ENCODE measurements at places on chromosomes 12 and 14.
A peak's percentile ranks its signal among the peaks of the same experiment; 100 is the strongest.

DNA sequence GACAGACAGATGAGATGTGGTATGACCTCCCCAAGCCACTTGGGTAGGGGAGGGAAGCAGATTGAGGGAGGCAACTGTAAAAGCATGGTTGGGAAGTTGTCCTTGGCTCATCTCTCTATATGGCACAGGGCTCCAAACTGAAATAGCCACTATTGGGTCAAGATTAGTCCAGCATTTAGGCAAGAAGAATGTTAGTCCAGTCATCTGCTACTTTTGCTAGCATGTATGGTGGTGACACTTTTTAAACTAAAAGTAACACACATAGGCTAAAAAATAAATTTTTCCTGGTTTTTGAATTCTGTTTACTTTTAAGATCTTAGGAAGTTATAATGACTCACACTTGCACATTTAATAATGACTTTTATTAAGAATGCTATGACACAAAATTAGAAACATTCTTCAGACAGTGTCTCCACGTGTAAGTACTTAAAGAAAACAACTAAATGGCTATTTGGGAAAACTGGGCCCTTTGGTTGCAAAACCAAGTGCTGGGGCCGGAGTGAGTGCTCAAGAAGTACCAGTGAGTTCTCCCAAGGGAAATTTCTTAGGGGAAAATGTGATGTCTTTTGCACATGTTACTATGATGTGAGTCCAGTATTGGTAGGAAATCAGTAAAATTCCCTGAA is 179.1 kb upstream of the HIF1A start:
- DNase-seq = no peak

DNA sequence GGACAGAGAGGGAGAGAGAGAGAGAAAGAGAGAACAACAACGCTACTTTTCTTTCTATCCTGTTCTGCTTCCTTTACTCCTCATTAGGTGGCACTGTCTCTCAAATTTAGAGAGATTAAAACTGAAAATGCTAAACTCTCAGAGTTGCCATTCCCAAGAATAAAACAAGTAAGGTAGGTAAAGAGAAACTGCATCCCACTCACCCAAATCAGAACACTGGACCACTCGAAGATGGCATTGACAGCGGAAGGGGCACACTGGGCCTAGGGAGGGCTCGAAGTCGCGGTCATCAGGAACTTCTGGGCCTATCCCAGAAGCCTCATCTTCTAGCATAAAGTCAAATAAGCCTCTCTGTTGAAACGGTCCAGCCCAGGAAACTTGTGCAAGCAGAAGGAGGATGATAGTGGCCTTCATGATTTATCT is 4.5 kb downstream of the DCN start:
- no peak for DNase-seq

DNA sequence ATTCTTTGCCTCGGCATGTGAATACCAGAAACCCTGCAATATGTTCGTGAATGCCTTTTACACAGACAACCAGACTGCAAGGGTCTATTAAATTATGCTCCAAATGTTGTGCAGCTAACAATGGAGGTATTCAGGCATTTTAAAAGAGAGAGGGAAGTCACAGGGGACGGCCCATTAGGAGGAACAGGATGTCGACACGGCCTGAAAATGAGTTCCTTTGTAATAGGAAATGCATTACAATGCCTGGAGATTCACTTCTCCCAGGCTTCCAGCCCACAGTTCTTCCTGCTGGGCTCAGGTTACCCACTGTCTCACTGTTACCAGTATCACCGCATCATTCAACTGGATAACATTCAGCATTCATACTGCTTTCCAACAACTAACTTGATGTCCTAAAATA is 2.5 kb downstream of the DUSP6 start:
- DNase-seq = peak; percentile 90

DNA sequence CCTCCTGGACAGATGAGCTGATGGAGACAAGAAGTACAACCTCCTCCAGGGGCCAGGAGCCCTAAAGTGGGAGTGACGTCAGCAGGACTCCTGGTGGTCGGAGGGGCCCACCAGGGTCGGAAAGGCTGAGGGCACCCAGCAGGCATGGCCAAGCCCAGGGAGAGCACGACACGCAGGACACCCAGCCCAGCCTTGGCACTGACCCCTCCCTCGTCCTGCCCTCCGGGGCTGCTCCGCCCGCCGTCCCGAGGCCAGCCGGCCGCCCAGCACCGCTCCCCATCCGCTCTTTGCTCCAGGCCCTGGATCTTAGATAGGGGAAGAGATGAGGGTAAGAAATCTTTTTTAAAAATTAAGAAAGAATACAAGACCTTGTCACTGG is 14.4 kb upstream of the RPLP0 start:
- no peak for DNase-seq

DNA sequence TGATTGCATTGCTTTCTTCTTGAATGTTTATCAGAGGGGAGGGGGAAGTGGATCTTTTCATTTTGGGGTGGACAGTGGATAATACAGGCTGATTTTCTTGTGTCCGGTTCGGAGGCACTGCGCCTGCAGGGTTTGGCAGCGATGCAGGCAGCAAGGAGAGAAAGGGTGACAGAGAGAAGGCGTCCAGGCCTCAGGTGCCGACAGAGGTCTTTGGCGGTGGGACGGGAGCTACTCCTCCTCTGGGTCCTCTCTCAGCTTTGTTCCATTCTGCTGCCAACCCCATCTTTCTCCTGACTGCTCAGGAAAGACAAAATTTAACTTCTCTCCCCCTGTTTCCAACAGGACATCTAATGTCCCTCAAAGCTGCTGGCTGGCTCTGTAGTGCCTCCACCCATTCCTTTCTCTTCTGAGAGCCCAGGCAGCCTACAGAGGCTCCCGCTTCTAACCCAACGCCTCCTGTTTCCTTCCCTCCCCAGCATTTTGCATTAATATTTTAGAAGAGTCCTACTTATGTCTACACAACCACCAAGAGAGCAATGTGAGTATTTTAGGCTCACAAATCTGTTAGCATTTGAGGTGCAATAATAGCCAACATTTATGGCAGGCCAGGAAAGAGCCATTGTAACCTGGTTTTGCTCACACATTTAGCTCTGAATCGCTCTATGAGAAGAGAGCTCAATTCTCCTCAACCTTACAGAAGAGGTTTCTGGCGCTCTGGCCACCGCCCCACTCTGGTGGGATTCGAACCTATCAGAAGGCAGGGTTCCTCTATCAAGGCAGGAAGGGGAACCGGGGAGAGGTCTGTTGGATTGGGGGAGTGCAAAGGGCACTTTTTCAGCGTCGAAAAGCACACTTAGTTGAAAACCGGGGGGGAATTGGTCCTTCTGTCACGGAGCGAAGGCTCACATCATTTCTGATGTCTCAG is 7.1 kb upstream of the TBX5 start:
- DNase-seq = no peak

GRCh38 chr12:64054079-64054520 is 168.0 kb downstream of the KICS2 start:
- no peak for DNase-seq

GRCh38 chr14:50085570-50086320 is 30.6 kb downstream of the VCPKMT start:
- DNase-seq = peak; percentile 52

DNA sequence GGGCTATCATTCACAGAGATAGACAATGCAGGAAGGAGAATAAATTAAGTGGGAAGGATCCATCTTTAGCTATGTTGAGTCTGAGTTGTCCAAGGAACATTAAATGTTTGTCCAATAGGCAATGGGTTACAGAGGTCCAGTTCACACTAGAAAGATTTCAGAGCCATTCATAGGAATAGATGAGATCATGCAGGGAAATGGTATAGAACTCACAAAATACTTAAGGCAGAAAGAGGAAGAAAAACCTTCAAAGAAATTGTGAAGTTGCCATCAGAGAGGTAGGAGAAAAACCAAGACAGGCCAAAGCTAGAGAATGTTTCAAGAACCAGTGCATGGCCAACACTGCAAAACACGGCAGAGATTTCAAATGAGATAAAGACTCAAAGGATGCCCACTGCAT is 94.1 kb downstream of the PHLDA1 start:
- DNase-seq = peak; percentile 51

GRCh38 chr12:18970603-18971002 is 158.9 kb upstream of the PLEKHA5 start:
- no peak for DNase-seq

DNA sequence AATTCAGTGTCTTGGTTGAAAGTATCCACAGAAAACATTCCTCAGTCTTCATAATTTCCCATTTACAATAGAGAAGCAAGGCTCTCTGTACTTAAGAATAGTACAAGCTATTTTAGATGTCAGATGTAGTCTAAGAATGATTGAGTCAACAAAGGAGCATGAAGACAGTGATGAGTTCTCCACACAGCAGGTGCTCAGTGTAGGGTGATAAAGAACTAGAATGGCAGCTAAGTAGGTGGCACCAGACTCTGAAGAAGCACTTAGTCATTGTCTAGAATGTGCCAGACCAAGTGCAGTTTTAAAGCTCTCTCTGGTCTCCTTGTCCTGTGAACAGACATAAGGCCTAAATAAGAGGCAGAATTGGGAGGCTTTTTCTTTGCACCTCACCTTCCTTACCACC is 504.6 kb downstream of the NRXN3 start:
- DNase-seq = no peak

DNA sequence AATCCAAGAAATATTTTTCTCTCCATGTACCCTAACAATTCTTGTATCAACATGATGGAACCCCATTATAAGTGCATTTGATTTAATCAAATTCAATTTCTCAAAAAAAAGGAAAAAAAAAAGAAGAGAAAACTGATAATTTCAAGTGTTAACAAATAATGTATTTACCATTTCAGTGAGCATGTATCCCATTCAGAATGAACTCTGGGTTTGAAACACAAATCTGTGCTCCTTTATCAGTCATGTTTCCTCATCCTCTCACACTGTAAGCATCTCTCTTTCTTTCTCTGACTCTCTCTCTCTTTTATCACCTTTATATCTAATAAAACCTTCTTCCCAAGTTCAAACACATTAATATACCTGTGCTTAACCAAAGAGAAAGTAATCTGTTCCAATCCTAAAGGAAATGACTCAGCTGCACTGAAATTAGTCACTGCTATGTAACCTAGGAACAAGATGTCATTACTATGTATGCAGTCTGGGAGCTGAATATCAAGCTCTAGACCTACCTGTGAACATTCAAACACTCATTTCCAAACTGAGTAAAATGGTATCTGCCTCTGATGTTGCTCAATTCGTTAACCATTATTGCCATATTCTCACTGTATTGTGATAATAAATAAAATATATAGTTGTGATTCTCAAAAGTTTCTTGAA is 135.0 kb upstream of the LRIG3 start:
- no peak for DNase-seq

GRCh38 chr12:51432921-51433320 is 8.3 kb downstream of the SLC4A8 start:
- DNase-seq = no peak

DNA sequence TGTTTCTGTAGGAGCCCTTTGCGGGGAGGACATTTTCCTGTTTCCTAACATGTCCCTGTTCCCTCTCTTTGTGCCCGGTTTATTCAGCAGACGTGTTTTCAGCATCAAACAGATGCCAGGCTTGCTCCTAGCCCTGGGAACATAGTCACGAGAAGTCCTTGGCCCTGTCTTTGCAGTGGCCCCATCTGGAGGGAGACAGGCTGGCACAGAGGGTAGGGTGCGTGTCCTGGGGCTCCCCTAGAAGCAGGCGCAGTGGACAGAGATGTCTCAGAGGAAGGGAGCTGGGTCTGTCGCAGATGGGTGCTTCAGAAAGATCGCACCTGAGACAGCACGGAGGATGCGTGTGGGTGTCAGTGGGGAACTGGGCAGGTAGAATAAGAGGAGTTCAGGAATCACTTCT is 75.0 kb upstream of the DYNC1H1 start:
- DNase-seq = no peak

GRCh38 chr12:911191-911826 is 38.2 kb downstream of the RAD52 start:
- DNase-seq = peak; percentile 68

DNA sequence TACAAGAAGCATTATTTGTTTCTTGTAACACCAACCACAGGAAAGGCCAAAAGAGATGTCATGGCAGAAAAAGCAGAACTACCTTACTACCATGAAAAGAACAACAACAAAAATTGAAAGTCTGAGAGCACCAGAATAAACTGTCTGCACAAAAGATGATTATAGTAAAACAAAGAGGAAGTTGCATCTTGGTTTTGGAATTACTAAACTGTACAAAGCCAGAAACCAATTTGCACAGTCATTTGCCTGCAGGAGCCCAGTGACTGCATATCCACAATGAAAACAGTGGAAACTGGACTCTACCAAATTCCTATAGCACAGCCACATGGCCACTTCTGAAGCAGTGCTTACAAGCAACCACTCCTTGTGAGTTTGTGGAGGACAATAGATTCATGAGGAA is 276.2 kb downstream of the SSPN start:
- DNase-seq = peak; percentile 89

DNA sequence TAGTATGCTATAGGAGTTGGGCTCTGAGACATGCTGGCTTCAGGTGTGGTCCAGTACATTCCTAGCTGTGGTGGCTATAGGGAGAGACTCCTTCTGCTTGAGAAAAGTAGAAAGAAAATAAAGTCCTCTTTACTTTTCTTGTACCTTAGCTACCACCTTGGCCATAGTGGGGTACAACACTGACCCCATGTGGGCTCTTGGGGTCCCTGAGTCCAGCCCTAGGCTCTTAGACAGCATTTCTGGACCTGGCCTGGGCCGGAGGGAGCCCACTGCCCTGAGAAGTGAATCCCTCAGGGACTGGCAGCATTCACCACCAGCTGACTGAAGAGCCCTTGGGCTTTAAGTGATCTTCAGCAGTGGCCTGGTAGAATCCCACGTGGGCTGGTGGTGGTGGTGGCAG is 143.1 kb downstream of the SYT10 start:
- no peak for DNase-seq

- no peak for DNase-seq
Observed at GRCh38 chr14:62234849-62235248, 472.6 kb downstream of the SNAPC1 start.

DNA sequence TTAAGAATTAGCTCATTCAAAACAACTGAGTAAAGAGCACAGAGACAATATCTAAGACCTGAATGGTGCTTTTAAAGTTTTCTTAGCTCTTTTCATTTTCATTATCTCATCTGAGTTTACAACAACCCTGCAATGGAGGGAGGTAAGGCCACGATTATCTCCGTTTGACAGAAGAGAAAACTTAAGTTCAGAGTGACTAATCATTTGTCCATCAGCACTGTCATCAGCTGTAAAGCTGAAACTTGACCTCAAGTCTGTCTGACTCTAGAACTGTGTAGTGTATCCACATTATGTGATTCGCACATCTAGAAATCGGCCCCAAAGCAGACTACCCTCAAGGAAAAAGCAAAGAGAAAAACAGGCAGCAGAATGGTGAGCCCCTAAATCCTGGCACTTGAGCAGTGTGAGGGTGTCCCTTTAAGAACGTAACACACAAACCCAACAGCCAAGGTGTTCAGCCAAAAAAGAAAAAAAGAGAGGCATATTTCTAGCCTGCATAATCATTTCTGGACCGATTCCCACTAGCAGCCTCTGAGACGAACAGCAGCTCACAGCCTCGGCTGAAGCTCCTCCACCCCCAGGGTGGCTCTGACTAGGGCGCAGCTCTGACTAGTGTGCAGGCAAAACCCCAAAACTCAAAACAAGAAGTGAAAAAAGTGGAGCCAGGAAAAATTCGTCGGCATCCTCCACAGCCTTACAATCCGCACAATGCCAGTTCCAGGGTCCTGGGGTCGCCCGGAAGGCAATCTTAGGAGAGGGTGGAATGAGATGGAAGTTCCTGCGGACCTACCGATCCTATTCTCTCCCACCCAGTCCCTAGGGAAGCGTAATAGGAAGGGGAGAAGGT is 1.6 kb downstream of the STXBP6 start:
- DNase-seq = peak; percentile 26

Data from suppressor macrophage (primary cell).